ENCODE measurements at places on chromosomes 6 and 20.

DNA sequence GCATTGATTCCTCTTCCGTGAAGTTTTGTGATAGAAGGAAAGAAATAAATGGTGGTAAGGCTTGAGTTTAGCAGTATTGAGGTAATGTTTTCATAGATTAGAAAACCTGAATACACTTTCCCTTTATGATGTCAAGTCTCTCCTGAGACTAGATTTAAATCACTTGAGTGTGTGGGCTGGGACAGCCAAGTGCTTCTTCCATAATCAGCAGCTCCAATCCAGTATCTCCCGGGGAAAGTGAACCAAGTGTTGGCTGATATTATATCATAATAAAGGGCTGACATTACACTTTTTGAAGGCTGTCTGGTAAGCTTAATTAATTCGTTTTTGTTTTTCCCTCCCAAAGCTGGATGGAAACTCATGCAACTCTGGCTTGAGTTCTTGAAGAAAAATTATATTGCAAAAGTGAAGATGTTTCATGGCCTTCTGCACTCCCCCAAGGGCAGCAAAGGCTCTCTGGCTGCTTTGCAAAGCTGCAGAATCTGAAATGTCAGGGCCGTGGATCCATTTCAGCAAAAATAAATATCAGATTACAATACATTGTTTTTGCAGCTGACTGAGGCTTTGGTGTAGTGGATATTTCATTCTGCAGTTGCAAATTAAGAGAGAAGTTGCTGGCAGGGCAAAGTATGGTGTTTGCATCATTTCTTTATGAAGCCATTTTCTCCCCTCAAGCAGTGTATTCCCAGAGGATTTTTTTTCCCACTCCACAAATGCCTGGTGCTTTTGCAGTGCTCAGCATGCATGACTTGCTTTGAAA, 101.2 kb downstream of the MKKS start:
- no peak for DNase-seq

DNA sequence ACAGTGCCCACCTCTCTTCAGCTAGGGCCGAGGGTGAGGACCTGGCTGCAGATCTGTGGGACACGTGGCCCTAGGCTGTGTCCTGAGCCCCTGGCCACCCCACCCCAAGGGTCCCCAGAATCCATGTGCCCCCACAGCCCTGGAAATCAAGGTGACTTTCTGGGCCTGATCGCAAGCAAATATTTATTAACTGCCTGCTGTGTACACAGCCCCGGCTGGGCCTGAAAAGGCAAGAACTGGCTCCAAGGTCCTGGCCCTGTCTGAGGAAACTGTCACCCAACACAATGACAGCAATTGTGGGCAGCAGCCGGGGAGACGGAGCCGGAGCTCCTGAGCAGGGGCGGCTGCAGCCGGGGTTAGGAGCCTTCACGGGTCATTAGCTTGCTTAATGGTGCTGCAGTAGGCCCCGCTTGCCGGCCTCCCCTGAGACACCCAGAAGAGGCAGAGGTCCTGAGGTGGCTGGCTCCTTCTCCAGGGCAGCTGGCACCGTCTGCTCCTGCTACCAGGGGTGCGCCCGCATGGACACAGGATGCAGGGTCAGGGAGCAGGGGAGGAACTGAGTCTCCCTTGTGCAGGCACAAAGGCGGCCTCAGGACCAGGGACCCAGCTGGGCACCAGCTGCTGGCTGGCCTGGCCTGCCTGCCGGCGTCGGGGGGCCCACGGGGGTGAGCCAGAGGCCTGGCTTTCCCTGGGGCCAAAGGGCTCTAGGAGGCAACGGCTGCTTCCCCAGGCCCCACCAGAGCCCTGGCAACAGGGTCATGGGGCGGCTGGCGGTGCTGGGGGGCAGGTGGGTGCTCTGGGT, 24.1 kb downstream of the NPEPL1 start:
- DNase-seq = no peak

- DNase-seq = no peak
Observed at GRCh38 chr6:19994909-19995308, 157.7 kb downstream of the ID4 start.

DNA sequence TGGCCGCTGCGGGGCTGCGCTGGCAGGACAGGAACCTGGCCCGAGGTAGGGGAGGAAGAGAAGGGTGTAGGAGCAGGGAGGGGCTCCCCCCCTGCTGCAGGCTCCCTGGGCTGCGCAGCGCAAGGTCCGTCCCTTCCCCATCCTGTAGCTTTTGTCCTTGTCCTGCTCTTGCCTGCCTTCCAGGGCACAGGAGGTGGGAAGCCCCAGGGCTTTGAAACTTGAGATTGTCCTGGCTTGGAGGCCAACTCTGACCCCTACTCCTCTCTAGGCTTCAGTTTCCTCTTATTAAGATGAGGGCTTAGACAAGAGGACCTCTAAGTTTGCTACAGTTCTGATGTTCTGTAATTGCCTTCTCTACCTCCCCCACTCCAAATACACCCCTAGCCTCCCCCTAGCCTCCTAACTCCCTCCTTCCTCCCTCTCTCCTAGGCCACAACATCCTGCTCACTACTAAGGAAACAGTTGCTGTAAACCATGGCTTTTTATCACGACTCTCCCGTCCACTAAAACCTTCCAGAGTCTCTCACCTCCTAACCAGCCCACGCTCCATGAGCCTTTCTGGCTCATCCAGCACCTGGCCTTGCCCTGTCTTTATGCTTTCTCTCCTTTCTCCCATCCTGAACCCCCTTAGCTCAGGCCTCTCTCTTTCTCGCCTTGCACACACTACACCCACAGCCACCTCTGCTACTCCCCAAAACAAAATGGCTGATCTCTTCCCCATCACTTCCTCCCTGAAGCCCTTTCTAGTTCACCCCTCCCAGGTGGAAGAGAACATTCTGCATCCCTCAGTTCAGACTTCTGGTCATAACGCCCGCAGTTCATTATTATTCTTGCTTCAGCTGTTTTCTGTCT, 10.2 kb downstream of the UNC5CL start:
- no peak for DNase-seq

GRCh38 chr6:56851074-56851473, 103.8 kb upstream of the BEND6 start:
- no peak for DNase-seq

DNA sequence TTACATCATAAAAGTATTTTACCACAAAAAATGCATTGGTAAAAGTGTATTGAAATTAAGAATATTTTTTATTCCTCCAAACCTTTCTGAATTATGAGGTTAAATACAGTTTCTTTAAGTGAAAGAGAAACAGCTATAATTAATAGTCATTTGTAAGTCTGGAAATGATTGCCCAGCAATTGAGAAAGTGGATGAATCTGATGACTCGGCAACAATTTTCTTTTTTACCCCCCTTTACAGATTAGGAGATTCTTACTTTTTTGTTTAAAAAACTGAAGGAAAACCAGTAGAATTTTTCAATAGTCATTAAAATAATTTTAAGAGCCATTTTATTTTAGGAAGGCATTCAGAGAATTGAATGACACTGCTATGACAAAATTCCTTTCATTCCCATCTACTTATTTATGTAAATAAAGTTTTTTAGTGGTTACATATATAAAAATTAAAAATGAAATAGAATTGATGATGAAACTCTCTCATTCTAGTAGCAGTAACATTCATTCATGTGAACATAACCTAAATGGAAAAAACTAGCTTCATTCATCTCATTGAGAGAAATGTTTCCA, 169.6 kb upstream of the PRND start:
- DNase-seq = no peak

- DNase-seq = no peak
Observed at GRCh38 chr6:25086500-25087091, 150.8 kb upstream of the RIPOR2 start.

GRCh38 chr20:52168116-52168515, 23.5 kb downstream of the ZFP64 start:
- DNase-seq = no peak

GRCh38 chr6:116396441-116396840, 25.7 kb downstream of the DSE start:
- no peak for DNase-seq

DNA sequence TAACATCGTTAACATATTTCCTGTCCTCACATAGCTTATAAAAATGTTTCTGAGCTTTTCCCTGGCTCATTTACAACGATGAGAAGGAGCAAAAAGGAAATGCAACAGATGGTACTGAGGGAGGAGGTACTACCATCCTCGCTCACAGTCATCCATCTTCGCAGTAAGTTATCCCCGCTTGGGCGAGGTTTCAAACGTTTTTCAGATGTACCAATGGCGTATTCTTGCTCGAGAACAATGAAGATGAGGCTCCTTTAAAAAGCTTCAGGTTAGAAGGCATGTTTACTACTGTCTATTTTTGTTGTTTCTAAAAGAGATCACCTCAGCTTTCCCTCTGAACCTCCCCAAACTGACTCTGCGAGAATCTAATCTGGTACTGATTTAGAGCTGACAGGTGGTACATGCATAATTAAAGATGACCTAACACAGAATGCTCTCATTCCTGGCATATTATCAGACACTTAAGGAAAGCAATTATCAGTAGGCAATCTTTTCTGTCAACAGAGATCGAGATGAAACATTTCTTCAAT, 178.7 kb downstream of the GJA10 start:
- no peak for DNase-seq

DNA sequence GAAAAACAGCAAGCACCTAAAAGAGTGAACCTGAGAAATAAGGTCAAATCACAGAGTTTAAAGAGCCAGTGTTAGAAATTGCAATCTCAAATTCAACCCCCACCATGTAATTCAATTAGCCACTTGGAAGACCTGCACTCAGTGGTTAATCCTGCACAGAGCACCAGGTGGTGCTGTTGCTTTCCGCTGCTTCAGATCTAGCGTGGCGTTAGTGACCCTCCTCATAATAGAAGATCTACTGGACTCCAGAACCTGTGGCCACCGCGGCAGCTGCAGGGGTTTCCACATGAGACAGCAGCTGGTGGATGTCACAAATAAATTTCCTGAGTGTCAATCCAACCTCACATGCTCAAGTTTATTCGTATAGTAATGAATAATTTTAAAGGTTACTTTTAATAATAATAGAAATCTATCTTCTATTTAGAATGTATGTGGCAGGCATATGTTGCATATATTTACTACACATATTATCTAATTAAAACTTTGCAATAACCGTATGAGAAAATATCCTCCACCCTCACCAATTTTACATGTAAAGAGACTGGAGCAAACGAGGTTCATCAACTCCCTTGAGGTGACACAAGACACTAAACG, 84.4 kb downstream of the SYNE1 start:
- DNase-seq = peak; percentile 32

DNA sequence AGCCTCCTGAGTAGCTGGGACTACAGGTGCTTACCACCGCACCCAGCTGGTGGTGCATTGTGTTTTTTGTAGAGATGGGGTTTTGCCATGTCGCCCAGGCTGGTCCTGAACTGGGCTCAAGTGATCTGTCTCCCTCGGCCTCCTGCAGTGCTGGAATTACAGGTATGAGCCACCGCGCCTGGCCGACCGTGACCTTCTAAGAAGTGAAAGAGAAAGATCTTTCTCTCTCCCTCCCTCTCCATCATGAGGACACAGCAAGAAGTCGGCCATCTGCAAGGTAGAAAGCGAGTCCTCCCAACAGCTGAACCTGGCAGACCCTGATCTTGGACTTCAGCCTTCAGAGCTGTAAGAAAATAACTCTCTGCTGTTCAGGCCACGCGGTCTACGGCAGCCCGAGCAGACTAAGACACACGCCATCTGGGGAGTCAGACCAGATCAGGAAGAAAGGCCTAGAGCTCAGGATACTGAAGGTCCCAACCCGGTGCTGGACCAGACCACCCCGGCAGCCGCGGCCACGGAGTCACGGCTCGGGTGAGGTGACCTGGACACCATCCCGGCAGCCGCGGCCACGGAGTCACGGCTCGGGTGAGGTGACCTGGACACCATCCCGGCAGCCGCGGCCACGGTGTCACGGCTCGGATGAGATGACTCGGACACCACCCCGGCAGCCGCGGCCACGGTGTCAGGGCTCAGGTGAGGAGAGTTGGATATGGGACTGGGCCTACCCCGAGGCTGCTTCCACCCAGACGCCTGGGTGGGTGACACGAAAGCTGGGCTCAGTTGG, 9.6 kb downstream of the GMEB2 start:
- no peak for DNase-seq

DNA sequence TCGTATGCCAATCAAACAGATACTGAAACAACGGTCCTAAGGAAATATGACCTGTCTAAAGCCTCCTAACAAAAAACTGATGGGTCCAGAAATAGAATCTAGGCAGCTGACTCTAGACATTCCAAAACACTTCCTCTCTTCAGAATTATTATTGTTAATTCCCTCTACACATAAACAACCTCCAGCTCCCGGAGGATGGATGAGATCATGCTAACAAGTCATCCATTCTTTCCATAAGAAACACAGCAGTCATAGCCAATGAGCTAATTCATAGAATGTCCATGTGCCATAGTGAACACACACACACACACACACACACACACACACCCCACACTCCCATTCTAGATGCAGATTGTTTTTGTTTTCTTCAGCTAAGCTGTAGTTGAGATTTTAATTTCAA, 44.3 kb downstream of the HDGFL1 start:
- no peak for DNase-seq
